Thymus (tissue), 14 donors: ENCODE measurements at places on chromosomes 3 and 15.

- peaks cover 16% of the 10 kb centered on the region for H3K4me1 ChIP-seq
- DNase-seq, result no peak
- no peaks in the 10 kb centered on the region for H3K27me3 ChIP-seq
These were observed 14.8 kb downstream of the GNB4 start for GRCh38 chr3:179436517-179436916.

DNA sequence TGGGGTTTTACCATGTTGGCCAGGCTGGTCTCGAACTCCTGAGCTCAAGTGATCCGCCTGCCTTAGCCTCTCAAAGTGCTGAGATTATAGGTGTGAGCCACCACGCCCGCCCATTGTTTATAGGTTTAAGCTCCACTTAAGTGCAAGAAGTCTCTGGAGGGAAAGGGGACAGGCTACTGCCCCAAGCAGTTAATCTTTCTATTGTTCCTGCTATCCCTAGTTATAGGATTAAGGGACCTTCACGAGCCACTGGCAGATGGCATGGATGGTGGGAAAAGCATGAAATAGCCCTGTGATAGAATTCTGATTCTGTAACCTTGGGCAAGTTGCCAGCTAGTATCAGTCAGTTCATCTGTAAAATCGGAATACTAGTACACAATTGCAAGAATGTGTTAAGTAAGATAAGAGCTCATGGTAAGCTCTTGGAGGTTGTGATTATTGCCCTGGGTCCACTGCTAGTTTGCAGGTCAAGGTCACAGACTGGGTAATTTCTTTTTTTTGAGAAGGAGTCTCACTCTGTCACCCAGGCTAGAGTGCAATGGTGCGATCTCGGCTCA is 5.3 kb upstream of the RBPMS2 start:
- H3K27ac ChIP-seq, result no peak overlapping the region
- peaks cover 47% of the 10 kb centered on the region for H3K27me3 ChIP-seq
- no peak for DNase-seq
- peaks cover 9% of the 10 kb centered on the region for H3K4me1 ChIP-seq
- H3K36me3 ChIP-seq, result no peaks in the 10 kb centered on the region
- H3K4me3 ChIP-seq, result no peak overlapping the region

GRCh38 chr3:46987743-46988401 is 8.4 kb downstream of the NBEAL2 start:
- peak overlapping the region; percentile 86 for H3K27ac ChIP-seq
- H3K4me3 ChIP-seq, result peak overlapping the region; percentile 18
- H3K4me1 ChIP-seq, result peaks cover 29% of the 10 kb centered on the region
- no peaks in the 10 kb centered on the region for H3K27me3 ChIP-seq

DNA sequence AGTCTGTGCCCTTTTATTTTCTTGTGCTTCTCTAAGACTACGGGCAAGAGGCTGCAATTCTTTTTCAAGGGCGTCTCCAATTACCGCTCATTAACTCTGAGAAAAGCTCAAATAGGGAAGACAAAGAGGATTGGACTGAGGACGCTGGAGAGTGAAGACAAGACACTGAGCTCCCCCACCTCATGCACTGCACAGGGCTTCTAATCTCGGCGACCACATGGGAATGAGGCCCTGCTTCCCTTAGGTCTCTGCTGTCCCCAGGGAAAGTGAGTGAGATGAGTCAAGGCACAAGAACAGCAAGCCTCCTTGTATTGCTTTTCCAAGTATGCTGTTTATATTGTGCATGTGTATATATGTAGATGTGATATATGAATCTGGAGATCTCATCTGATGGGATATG is 392.2 kb upstream of the CFAP20DC start:
- H3K27me3 ChIP-seq, result no peaks in the 10 kb centered on the region
- DNase-seq, result no peak
- H3K27ac ChIP-seq, result no peak overlapping the region
- peaks cover 23% of the 10 kb centered on the region for H3K4me1 ChIP-seq
- H3K4me3 ChIP-seq, result no peak overlapping the region
- H3K36me3 ChIP-seq, result no peaks in the 10 kb centered on the region

GRCh38 chr3:151276687-151277042 is 1.7 kb downstream of the P2RY14 start:
- H3K36me3 ChIP-seq, result no peaks in the 10 kb centered on the region
- H3K27ac ChIP-seq, result no peak overlapping the region
- no peak for DNase-seq
- peaks cover 37% of the 10 kb centered on the region for H3K4me1 ChIP-seq
